Left cardiac atrium (tissue), 4 donors: ENCODE measurements at places on chromosomes 13 and 19.

DNA sequence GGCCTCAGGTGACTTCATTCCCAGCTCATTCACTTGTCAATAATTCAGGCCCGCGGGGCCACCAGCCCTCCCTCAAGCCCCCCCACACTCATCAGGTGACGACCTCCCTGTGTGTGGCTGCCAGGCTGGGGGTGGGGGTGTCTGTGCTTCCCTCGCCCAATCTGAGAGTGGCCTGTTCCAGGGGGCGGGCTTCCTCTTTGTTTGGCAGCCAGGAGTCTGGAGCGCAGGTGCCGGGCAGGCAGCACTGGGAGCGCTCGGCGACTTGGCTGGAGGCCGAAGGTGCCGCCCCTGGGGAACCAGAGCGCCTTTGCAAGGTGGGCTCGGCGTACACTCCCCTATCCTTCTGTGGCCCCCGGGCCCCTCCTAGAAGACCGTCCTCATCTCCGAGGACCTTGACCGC lies 5.4 kb upstream of the ZNF98 start:
- DNase-seq: peak; percentile 28

GRCh38 chr13:72798817-72799216 lies 16.9 kb downstream of the PIBF1 start:
- DNase-seq: no peak

- DNase-seq: no peak
Measured at GRCh38 chr13:105655046-105655445, 880.4 kb downstream of the EFNB2 start.

- no peak for DNase-seq
Measured at GRCh38 chr13:35947315-35947714, 183.9 kb downstream of the DCLK1 start.

DNA sequence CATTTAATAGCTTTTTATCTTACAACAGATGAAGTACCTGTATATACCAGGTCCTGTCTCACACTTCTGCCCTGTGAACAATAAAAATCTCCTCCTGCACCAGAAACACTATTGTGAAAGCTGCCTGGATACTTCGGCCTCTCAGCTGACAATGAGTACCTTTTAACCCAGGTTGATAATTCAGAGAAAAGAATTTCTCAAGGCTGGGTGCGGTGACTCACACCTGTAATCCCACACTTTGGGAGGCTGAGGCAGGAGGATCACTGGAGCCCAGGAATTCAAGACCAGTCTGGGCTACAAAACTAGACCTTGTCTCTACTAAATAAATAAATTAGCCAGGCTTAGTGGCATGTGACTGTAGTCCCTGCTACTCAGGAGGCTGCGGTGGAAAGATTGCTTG lies 65.3 kb upstream of the TM9SF2 start:
- DNase-seq: no peak

GRCh38 chr19:4902796-4903195 lies at the start of gene ARRDC5:
Gene ARRDC5, minus strand, starts transcription at chr19:4902896. Its CDS starts 71 bp downstream, at chr19:4902825.
- DNase-seq: no peak

DNA sequence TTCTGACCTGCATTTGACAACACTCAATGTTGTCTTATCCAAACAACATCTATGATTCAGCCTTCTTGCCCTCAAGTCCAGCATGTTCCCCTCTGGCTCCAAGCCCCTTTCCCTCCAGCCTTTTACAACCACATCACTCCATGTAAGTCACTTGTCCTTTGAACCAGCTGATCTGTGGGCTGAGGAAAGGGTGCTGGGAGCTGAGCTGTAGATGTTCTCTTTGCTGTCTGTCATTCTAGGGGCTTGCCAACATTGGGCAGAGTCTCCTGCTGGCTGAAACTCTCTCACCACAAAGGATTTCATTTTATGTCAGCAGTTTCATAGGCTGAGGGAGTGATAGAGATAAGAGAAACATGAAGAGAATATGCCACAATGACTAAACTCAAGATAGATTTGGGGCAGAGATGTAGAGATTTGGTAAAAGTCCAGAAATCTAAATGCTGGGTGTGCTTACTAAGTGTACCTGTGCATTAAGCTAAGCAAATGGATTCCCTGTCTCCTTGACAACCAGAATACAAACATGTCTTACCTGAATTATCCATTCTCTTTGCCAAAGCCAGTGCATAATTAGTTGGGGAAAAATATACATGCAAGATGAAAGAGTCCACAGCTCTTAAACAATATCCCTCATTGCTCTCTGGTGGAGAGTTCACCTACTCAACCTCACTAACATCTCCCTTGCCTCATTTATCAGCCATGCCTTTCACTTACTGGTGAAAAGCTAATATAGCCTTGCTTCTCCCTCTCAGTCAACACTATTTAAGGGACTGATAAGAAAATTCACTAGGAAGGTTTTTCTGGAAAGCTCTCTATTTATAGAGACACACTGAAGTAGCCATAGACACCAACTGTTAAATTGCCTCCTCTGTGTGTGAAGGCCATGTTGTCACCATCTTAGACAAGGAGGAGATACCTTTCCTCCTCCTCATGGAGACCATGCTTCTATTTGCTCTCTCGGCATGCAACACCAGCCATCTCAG lies 175.5 kb upstream of the SERP2 start:
- no peak for DNase-seq

- no peak for DNase-seq
Measured at GRCh38 chr13:110330491-110331011, 23.5 kb downstream of the COL4A2 start.
